Caudate nucleus (tissue), 63 donors: ENCODE measurements at places on chromosomes 12 and 14.

GRCh38 chr14:22316473-22316872 is 272.6 kb downstream of the DAD1 start:
- no peak for DNase-seq

DNA sequence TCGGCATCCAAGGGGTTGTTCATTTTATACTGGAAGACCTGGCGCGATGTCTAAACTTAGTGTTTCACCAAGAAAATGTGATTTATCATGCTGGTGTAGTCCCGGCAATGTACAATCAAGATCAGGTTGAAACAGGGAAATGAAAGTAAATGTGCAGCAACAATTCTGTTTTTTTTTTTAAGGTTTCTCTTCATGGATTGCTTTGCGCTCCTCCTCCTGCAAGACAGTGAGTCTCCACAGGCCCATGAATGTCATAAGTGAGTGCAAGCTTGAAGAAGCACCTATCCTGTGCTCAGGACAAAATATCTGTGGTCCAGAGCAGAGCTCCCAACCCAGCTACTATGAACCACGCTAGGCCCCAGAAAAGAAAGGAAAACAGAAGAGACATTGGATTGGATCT is 143.4 kb downstream of the KCNK10 start:
- DNase-seq = no peak

GRCh38 chr12:129909051-129910020 is 5.5 kb upstream of the TMEM132D start:
- no peak for DNase-seq

- DNase-seq = peak; percentile 1
These were observed 172.8 kb upstream of the DCN start for GRCh38 chr12:91355150-91356006.

- no peak for DNase-seq
These were observed 95.1 kb upstream of the PTPRB start for GRCh38 chr12:70732287-70732686.

- no peak for DNase-seq
These were observed 133.2 kb downstream of the SCARB1 start for GRCh38 chr12:124730455-124730932.

- DNase-seq = no peak
These were observed 82.4 kb downstream of the RTN1 start for GRCh38 chr14:59788176-59788575.

GRCh38 chr14:58865514-58866281 is 227.9 kb downstream of the DACT1 start:
- DNase-seq = peak; percentile 60

- no peak for DNase-seq
These were observed 10.4 kb downstream of the MSI1 start for GRCh38 chr12:120358412-120359100.

- DNase-seq = no peak
These were observed 34.8 kb downstream of the MEG3 start for GRCh38 chr14:100860556-100861187.

DNA sequence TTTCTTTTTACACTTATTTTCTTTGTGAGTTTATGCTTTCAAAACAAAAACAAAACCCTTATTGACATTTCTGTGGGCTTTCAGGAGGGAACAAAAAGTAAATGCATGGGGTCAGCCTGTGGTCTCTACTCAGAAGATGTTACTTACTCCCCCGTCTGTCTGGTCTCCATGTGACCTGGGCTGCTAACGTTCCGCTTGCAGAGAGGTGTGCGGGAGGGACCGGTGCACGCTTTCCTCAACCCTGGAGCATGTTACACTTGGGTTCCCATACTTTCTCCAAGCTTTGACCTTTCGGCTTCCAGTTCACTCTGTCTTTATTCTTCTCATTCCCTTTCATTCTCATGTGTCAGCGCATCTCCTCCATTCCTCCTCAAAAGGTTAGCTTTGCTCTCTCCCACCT is 36.5 kb downstream of the ZC3H14 start:
- no peak for DNase-seq

GRCh38 chr12:81170072-81170471 is 92.2 kb downstream of the ACSS3 start:
- DNase-seq = no peak

- no peak for DNase-seq
These were observed 123.7 kb upstream of the GARIN6 start for GRCh38 chr12:99523853-99524252.

DNA sequence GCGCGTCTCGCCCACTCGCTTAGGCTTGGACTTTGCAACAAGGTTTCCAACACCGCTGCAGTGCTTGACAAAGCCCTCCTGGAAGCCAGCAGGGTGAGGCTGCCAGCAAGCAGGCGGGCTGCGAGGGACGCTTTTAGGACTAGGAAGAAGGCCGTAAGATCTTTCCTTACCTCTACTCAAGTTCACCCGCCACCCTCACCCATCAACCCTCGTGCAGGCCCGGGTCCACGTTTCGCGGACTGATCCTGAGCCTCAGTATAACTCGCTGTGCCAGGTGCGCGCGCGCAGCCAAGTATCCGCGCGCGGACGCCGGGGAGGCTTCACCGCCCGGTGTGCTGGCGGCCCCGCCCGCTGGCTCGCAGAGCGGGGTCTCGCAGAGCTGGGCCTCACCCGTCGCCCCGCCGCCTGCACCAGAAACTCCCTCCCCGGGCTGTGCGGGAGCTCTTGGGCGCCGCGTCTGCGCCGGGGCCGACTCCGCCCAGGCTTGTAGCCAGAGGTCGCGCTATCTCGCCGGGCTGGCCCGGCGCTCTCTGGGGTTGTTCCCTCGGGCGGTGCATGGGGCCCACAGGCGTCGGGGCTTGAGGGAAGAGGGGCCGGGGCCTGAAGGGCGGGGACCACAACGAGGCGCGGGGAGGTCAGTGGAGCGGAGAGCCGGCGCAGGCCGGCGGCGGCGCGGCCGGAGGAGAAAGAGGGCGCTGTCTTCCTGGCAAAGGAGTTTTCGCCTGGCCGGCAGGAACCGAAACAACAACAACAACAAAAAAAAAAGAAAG is 7.6 kb upstream of the SIX1 start:
- DNase-seq = no peak

- DNase-seq = no peak
These were observed 47.0 kb upstream of the LGR5 start for GRCh38 chr12:71392521-71393145.

DNA sequence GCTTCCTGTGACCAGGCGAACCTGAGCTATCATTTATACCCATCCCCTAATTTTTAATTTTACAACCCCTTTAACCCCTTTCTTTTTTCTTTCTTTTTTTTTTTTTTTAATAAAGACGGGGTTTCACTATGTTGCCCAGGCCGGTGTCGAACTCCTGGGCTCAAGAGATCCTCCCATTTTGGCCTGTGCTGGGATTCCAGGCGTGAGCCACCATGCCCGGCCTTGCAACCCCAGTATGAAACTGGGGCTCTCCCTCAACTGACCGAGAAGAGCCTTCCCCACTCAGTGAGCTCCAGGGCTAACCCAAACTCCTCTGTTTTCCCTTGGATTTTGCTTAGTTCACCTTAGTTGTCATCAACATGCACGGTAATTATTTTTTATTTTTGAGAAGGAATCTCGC is 992 bp downstream of the CPSF2 start:
- no peak for DNase-seq

DNA sequence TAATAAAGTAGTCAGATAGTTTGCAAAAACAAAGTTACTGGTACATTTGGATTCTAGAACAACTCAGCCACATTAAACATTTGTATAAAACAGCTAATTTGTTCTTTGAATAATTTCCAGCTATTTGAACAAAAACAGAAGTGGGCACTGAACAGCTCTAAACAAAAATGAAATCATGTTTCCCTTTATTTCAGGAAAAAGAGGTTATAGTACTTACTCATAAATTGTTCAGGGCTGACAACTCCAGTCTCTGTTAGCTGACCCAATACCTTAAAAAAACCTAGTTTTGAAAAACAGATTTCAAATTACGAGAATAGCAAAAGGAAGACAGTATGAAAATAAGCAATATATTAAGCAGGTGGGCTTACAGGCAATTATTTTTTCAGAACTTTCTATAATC is 8.2 kb downstream of the GNPNAT1 start:
- DNase-seq = no peak

- no peak for DNase-seq
These were observed 3.7 kb downstream of the CFAP54 start for GRCh38 chr12:96493106-96493505.

- no peak for DNase-seq
These were observed 11.4 kb upstream of the BCAT1 start for GRCh38 chr12:24960222-24960855.

DNA sequence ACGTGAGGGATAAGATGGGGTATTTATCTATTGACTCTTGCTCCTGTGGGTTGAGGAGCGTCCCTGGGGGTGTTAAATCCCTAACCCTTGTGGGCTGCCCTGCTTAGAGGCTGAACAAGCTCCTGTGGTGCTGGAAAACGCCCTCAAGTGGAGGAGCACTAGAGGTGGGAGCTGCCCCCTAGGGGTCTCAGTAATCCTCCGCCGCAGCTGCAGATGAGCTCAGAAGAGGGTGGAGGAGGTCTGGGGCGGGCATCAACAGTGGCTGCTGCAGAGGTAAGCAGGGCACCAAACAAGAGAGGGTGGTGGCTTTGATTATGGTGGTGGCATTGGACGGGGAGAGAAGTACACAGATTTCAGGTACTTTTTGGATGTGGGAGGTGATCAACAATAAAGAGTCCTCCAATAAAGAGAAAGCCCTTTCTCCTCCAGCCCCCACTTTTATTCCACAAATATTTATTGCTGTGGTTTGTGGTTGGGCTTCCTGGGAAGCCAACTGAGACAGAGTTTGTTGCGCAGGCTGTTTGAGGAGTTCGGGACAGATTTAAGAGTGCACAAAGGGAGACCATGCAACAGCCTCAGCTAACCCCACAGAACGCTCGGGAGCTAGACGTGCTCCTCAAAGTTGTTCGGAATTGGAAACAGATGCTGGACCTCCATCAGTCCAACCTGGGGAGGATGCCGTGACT is 179.9 kb downstream of the ADCK1 start:
- DNase-seq = peak; percentile 62

DNA sequence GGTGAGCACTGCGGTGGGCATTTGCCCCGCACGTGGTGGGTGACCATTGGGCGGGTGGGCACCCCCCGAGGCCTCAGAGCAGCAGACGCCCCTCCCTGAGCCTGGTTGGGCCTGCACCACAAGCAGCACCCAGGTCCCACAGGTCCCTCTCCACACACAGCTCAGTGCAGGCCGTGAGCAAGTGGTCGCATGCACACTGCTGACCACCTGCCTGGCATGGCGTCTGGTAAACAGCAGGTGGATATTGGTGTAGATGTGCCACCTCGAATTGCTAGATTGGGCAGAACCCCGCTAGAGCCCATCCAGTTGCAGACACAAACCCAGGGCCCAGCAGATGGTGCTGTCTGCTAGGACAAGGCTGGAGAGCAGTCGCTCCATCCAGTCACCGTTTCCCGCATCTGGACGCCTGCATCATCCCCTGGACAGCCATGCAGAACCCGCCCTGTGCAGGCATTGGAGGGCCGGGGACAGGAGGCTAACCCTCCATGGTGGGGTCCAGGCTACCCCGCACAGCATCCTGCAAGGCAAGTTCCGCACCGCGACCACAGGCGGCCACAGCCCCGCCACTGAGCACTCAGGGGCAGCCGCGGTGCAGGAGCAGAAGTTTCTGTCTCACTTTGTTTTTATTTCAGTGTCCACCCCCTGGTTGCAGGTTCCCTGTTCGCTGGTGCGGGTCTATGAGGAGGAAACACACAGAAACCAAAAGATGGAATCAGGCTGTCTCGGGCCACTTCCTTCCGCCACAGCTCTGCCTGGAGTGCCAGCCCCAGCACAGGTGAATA is 45.6 kb upstream of the RIMBP2 start:
- DNase-seq = peak; percentile 16

GRCh38 chr14:62824086-62824485 is 221.2 kb downstream of the KCNH5 start:
- no peak for DNase-seq

GRCh38 chr12:69534389-69534822 is 50.9 kb upstream of the CCT2 start:
- DNase-seq = no peak

GRCh38 chr12:103268831-103269514 is 226.8 kb downstream of the C12orf42 start:
- no peak for DNase-seq

DNA sequence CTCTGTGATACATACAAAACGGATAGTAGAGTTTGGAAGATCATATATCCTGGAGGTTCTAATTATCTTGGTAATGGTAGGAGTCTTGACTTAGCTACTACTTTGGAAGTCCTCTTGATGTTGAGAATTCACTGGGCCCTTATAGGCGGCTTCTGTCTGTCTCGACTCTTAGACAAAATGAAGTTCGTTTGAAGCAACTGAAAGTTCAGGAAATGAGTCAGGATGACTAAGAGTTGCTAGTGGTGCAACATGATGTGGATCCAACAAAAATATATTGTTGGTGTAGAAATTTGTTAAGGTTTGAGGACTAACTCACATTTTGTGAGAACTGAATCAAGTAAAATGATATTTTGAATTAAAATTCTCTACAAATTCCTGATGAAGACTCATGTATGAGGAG is 272.7 kb downstream of the AEBP2 start:
- DNase-seq = no peak

DNA sequence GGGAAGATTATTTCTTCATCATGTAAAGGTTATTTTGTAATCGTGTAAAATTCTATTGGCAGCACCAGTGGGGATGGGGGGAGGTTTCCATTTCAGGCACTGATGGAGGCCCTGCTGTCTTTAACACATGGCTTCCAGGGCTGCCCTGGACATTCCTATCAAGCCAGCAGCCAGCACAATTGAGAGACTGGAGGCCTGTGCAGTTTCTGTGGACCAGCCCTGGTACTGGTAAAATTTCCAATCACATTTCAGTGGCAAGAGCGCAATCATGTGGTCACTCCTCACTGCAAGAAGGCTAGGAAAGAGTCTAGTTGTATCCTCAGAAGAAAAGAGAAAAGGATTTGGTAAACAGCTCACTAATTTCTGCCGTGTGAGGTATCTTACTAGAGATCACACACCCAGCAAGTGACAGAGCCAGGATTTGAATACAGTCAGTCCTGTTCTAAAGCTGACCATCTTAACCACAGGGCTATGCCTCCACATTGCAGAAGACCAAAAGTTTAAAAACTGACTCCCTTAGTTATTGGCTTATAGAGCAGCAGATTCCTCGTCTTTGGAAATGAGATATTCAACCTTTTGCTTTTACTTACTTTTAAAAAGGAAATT is 179.4 kb upstream of the ARHGAP5 start:
- DNase-seq = no peak

DNA sequence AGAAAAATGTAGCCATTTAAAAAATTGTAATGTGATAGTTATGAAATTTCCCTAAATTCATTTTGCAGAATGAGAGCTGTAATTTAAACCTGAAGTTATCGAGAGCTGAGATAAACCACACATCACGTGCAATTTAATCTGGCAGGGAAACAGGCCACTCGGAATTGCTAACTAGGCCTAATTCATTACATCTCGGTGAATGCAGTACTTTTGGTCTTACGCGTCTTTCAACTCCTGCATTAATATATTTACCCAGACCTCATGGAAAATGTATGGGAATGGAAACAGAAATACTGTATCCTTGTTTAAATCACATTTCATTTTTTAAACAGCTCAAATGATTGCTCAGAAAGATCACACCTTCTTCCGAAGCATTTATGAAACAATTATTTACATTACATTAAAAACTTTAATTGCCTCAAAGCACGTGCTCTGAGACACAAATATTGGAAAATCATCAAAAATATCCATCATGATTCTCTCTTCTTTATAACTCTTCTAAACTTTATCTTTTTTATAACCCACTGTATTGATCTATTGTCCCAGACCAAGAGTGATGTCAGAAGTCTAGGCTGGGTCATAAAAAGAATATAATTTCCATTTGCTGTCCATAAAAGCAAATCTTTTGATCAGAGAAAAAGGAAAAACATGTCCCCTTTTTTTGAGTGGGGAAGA is 111.7 kb upstream of the MYL2 start:
- DNase-seq = no peak
